ENCODE measurements at places on chromosomes 5 and 9. TPM values are rescaled to one million over a fixed set of nuclear protein-coding genes. Genes with fewer than 3 reads are reported as not detected.

- H3K4me3 ChIP-seq = no peak overlapping the region
- no peak for DNase-seq
- H3K36me3 ChIP-seq = no peaks in the 10 kb centered on the region
Observed at GRCh38 chr5:9820691-9821449, 190.7 kb upstream of the TAS2R1 start.

GRCh38 chr5:40578501-40579451, 100.9 kb upstream of the PTGER4 start:
- no peaks in the 10 kb centered on the region for H3K27me3 ChIP-seq
- H3K36me3 ChIP-seq = no peaks in the 10 kb centered on the region
- no peaks in the 10 kb centered on the region for H3K4me1 ChIP-seq
- H3K4me3 ChIP-seq = no peak overlapping the region

Gene SLC25A48
- 0.33 TPM for total RNA-seq

- no peak overlapping the region for H3K27ac ChIP-seq
- no peaks in the 10 kb centered on the region for H3K36me3 ChIP-seq
- peaks cover 26% of the 10 kb centered on the region for H3K4me1 ChIP-seq
- no peaks in the 10 kb centered on the region for H3K27me3 ChIP-seq
- no peak for DNase-seq
Observed at GRCh38 chr9:93595461-93595860, 19.1 kb downstream of the PHF2 start.

- peaks cover 28% of the 10 kb centered on the region for H3K27me3 ChIP-seq
- H3K27ac ChIP-seq = no peak overlapping the region
- DNase-seq = no peak
- no peak overlapping the region for H3K4me3 ChIP-seq
- no peaks in the 10 kb centered on the region for H3K36me3 ChIP-seq
Observed at GRCh38 chr5:174729075-174729680, 4.8 kb downstream of the MSX2 start.

- H3K27me3 ChIP-seq = peaks cover 63% of the 10 kb centered on the region
- no peak overlapping the region for H3K27ac ChIP-seq
- no peaks in the 10 kb centered on the region for H3K36me3 ChIP-seq
- peaks cover 5% of the 10 kb centered on the region for H3K4me1 ChIP-seq
- H3K4me3 ChIP-seq = no peak overlapping the region
- no peak for DNase-seq
Observed at GRCh38 chr5:179322071-179323025, 22.9 kb downstream of the ADAMTS2 start.

Gene WNT8A
- not detected for total RNA-seq

Gene SLC22A5
- 11.5 TPM for total RNA-seq

DNA sequence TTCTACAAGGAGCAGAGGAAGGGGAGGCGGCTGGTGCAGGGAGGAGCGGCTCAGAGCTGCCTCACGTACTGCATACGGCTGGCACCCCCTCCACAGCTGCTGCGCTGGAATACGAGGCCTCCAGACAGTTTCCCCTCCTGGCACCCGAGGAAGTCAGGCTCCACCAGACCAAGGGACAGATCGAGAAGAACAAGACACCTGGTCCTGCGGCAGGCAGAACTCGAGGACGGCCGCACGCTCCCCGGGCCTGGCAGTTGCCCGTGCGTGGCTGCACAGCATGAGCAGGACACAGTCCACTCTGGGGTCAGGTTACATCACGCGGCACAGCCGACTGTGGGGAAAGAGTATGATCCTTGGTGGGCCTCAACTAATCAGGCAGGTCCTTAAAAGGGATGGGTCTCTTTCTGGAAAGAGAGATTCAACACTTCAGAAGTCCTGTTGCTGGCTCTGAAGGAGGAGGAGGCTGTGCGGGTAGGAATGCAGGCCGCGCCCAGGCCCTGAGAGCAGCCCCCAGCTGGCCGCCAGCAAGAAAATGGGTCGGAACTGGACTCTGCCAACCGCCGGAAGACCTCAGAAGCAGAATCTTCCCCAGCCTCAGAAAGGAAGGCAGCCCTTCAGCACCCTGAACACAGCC, 11.6 kb downstream of the UBAC1 start:
- no peak overlapping the region for H3K4me3 ChIP-seq
- no peaks in the 10 kb centered on the region for H3K27me3 ChIP-seq
- H3K27ac ChIP-seq = peak overlapping the region; percentile 91
- H3K36me3 ChIP-seq = peaks cover 92% of the 10 kb centered on the region
- peaks cover 86% of the 10 kb centered on the region for H3K4me1 ChIP-seq
- DNase-seq = no peak

Gene SPATA24
- total RNA-seq = 8.0 TPM

Gene NUTM2G
- not detected for total RNA-seq

DNA sequence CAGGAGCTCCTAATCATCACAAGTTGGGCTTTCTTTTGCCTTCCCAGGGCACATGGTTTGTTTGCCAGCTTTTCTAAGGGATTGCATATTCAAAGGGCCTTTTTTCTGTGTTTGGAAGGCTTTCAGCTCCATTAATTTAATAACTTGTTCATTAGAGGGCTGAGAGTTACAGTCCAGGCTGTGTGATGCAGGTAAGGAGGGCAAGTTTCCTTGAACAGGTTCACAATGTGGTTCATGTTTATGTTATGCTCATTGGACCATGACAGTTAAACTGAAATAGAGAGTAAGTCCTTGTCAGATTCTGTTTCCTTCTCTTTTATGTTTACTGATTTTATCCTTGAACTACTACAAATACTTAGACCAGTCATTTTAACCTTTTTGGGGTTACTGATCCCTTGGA, 174.4 kb downstream of the MARCHF11 start:
- no peaks in the 10 kb centered on the region for H3K4me1 ChIP-seq
- H3K27ac ChIP-seq = no peak overlapping the region
- no peak overlapping the region for H3K4me3 ChIP-seq
